ENCODE measurements at places on chromosomes 4 and X.

DNA sequence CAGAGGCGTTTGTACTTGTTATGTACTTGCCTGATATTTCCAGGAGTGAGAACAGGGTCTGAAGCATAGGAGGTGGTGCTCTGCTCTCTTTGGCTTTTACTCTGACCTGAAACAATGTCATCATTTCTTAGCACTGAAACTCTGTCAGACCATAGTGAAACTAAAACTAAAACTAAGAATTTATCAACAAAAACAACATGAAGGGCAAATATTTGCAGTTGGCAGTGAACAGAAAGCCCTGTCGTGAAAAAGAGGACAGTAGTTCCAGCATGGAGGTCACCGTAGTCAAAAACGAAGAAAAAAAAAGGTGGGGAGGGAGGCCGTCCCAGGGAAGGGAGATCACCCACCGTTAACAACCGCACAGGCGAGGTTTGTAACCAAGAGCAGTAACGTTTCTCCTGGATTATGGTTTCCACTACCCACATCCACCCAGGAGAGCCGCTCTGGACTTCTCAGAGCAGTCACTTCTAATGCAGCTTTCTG, 97.5 kb downstream of the ANK2 start:
- DNase-seq, result no peak

DNA sequence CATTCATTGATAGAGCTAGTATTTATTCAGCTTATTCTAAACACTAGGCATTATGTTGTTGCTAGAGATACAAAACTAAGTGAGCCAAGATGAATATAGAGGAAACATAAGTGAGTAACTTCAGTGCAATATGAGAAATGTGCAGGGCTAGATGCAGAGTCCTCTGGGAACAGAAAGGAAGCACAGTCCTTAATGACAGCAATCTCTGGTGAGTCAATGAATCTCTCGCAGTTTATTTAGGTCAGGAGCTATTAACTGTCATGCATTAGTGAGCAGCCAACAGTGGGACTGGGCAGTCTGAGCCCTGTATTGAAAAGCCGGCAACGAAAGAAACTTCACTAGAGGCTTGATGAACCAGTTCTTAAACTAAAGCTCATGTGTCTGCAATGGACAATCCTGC, 598.1 kb upstream of the MAGEB2 start:
- no peak for DNase-seq

- no peak for DNase-seq
These were observed 27.3 kb upstream of the NEIL3 start for GRCh38 chr4:177282284-177282835.

- no peak for DNase-seq
These were observed 101.9 kb downstream of the SLIT2 start for GRCh38 chr4:20353646-20354045.

DNA sequence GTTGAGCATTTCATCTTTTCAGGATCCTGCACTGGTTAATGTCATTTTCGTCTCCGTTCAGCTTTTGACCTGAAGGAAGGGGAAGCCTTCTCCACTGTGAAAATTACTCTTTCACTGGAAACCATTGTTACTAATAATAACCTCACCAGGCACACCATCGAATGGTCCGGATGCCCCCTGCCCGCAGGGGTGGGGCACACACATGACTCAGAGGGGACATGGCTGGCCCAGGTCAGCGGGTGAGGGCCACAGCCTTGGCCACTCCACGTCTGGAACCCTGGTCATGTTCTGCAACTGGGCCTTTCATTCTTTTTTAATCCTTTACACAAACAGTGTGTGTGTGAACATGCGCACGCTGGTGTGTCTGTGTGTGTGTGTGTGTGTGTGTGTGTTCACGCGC, 191.8 kb downstream of the BCOR start:
- DNase-seq, result no peak

DNA sequence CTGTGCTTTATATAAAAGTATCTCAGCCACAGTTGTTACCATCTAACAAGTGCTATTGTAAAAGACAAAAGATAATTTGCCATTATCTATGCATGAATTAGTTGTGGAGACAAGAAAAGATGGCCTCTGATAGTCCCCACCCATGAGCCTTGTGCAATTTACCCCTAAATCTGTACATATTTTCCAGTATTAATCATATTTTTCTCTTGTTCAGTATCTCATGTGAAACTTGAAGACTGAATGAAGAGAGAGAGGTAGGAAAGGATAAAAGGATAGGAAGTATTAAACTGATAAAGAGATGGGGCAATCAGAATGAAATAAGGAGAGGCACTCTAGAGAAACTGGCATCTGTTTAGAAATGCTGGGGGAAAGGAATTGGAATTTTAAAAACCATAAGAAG, 3.7 kb downstream of the MYOZ2 start:
- DNase-seq, result no peak

Data from activated CD8-positive, alpha-beta memory T cell treated with anti-CD3 and anti-CD28 coated beads for 1 hour (primary cell).